ENCODE measurements at places on chromosomes 13 and 19. TPM values are rescaled to one million over a fixed set of nuclear protein-coding genes. Genes with fewer than 3 reads are reported as not detected.

TPTE2 gene
- not detected for total RNA-seq

MAST1 gene
- total RNA-seq, result 0.37 TPM

PRPF31 gene
- total RNA-seq, result 33.6 TPM

USHBP1 gene
- 4.8 TPM for total RNA-seq

PTH2 gene
- total RNA-seq, result not detected

SIGLEC12 gene
- total RNA-seq, result 1.00 TPM

KASH5 gene
- total RNA-seq, result not detected

ATP7B gene
- total RNA-seq, result 5.7 TPM

RFXAP gene
- 7.2 TPM for total RNA-seq

ADGRE2 gene
- total RNA-seq, result 4.3 TPM

ZNF837 gene
- 0.86 TPM for total RNA-seq

RASAL3 gene
- 3.7 TPM for total RNA-seq

RASIP1 gene
- total RNA-seq, result 19.2 TPM

NOVA2 gene
- total RNA-seq, result 7.9 TPM

PRSS57 gene
- not detected for total RNA-seq

ABHD17A gene
- total RNA-seq, result 49.9 TPM

C19orf18 gene
- 0.74 TPM for total RNA-seq

DNAAF3 gene
- not detected for total RNA-seq

DMKN gene
- 2.2 TPM for total RNA-seq

UBE2S gene
- 23.3 TPM for total RNA-seq

RFPL4AL1 gene
- not detected for total RNA-seq

UBL5 gene
- 260 TPM for total RNA-seq
